ENCODE measurements at places on chromosomes 16 and 17. TPM values are rescaled to one million over a fixed set of nuclear protein-coding genes. Genes with fewer than 3 reads are reported as not detected.

TMEM98 gene
- 216 TPM for polyA plus RNA-seq

DNA sequence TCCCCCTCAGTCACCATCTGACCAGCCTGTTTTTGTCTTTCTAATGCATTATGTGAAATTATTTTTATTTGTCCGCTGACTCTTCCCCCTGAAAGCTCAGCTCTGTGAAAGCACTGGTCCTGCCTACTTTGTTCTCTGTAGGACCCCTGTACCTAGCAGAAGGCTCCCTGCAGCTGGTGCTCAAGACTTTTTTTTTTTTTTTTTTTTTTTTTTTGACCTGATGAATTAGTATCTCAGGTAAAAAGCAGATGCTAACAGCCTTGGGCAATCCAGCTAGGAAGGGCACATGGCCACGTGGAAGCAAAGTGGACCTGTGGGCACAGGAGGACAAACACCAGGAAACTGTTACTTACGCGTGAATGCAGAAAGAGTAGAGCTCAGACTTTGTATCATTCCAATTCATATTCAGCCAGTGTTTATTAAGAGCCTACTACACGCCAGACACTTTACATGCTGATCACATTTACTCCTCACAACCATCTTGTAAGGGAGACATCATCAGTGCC is 629 bp upstream of the UNC119 start:
- no peak for DNase-seq

GRCh38 chr17:44209786-44210341 is 9.6 kb downstream of the UBTF start:
- no peak for DNase-seq

DNA sequence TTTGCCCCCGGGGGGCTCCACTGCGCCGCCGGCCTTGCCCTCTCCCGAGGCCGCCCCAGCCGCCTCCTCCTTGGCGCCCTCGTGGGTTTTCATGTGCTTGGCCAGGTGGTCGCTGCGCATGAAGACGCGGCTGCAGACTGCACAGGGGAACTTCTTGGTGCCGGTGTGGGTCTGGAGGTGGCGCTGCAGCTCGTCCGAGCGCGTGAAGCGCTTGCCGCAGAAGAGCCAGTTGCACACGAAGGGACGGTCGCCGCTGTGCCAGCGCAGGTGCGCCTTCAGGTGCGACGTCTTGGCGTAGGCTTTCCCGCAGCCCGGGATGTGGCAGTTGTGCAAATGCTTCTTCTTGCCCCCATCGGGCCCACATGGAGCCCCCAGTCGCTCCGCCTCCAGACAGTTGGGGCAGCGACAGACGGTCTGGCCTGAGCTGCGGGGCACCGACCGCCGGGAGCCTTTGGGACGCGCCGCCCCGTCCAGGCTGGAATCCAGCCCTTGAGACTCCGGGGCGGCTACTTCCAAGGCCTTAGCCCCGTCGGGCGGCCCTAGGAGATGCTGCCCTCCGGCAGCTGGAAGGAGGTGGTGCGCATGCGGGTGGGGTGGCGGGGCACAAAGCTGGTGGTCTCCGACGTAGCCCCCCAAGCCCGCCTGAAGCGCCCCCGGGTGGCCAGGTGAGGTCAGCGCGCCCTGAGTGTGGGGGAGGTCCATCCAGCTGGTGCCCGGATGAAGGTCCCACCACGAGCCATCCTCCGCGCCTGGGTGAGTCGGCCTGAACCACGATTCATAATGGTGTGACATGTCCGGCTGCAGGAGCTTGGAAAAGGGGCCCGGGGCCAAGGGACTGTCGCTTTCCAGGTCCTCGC is 3.4 kb downstream of the SP6 start:
- no peak for DNase-seq

SSTR5 gene
- polyA plus RNA-seq, result 0.27 TPM

DNA sequence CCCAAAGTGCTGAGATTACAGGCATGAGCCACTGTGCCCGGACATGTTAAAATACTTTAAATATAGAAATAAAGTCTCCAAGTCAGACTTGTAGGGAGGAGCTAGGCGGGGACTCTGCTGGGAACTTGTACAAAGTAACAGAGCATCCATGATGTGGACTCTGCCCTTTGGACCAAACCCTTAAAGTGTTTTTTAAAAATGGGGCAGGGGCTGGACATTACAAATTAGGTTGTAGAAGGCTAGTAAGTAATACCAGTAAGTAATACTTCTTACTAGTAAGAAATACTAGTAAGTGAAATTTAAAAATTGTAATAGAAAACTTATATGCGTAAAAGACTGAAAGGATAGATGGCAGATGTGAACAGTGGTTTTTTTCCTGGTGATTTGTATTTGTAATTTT is 9.7 kb upstream of the SPATA32 start:
- DNase-seq, result no peak

DNA sequence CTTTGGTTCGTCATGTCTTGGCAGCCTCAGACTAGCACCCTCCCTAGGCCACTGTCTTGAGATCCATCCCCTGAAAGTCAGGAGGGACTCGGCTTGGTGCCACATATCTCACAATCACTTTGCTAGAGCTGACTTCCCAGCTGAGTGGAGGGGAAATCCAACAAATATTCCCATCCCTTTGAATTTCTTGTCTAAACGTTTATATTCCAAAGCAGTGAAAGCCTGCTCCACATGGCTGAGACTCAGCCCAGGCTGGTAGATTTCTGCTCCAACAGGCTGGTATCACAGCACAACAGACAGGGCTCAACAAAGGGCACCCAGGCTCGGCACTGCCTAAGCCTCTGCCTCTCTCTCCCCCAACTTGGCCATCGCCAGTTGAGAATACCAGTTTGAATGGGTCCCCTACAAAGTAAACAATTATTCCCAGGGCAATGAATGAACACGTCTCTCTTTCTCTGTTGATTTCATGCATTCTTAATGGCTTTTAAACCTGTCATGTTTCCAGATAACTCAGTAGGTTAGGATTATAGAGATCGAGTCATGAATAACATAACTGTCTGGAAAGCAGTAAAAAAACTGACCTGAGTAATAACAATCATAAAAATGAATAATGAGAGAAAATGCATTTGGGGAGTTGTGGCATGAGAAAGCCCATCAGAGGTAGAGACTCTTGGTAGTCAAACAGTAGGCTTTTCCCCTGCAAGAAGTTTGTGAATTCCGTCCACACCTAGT is 1.0 kb downstream of the KRT13 start:
- DNase-seq, result no peak

MT1G gene
- 56.6 TPM for polyA plus RNA-seq

GRCh38 chr16:29852654-29853053 is 10.4 kb downstream of the CDIPT start:
- peak; percentile 20 for DNase-seq

STARD3 gene
- 52.3 TPM for polyA plus RNA-seq

- DNase-seq, result no peak
Measured at GRCh38 chr17:81022344-81022676, 12.6 kb upstream of the BAIAP2 start.

- DNase-seq, result no peak
Measured at GRCh38 chr16:54579106-54579728, 292.6 kb upstream of the IRX3 start.

CCDC200 gene
- 44.1 TPM for polyA plus RNA-seq

DNA sequence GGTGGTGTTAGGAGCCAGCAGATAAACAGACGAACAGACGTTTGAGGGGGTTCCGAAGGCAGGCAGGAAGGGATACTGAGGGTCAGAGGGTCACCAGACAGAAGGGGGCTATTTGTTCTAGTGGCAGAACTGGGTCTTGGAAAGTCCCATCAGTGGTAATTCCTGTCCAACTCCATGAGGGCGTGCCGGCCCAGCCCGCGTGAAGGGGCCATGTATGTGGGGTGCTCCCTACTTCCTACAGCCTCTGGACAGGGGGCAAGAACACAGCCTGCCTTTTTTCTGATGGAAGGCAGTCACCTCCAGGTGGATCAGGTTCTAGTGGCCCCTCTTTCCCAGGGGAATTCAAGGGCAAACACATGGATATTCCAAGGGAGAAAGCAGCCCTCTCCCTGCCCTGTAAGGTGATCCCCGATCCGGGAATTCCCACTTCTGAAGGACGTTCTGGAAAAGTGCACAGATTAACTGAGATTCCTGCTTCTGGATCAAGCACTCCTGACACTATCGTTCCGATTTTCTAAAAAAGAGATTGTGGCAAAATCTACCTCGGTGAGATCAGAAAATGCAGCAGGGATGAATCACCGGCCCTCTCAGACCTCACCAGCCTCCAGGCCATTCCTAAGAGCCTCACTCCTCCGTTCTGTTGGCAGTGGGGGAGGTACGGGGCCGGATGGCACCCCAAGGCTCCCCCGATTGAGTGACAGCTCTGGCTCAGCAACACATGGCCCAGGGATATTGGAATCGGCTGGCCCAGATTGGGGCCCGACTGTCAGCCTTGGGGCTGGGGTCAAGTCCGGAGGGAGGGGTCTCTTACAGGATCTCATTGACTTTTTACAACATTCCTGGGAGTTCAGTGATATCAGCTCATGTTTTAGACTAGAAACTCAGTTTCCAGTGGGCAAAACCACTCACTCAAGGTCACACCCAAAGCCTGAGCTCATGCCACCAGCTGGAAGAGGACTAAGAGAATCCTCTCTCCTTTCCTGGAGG is 12.4 kb downstream of the STX1B start:
- no peak for DNase-seq

TMC6 gene
- polyA plus RNA-seq, result 24.8 TPM

- DNase-seq, result no peak
Measured at GRCh38 chr16:78520470-78520869, 421.0 kb downstream of the WWOX start.

DNA sequence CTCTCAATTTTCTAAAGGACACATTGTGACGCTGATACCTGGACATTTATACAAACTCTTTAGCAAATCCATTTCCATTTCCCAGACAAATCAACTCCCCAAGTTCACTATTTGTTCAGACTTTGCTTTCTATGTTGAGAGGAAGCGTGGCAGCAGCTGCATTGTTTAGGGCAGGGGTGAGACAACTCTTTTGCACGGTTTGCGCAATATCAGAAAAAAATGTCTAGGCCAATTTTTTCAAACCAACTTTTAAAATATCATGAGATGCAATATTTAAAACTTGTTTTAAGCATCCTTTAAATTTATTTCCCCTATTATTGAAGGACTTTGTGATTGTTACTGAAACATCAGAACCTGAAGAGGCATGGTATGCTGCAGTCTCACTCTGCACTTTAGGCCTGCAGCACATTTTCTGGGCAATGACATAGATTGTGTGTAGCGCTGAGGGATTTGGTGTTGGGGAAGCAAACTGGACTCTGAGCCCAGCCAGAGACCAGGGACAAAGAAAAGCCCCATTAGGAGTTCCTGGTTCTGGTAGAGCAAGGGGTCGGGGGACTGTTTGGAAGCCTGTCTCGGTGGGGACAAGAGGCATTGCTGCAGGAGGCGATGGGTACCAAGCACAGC is 6.4 kb upstream of the CCDC182 start:
- no peak for DNase-seq

TMED6 gene
- polyA plus RNA-seq, result 2.6 TPM

- no peak for DNase-seq
Measured at GRCh38 chr16:57479976-57480753, 6.1 kb downstream of the DOK4 start.

- no peak for DNase-seq
Measured at GRCh38 chr17:59607817-59608403, 11.8 kb upstream of the CLTC start.

DNA sequence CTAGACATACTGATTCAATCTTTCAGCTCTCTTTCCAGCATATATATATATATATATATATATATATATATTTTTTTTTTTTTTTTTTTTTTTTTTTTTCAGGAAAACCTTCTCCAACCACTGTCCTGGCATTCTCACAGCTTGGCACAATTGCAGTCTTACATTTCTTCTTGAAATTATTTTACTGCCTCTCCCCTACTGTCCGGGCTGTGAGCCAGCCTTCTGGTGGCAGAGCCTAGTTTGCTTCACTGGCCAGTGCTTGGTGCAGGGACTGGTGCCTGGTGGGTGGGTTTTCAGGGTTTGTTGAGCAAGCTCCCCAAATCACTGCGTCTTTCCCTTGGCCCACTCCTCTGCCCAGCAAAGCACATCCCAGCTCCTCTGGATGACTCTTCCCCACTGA is 28.5 kb downstream of the PRSS54 start:
- no peak for DNase-seq

DNA sequence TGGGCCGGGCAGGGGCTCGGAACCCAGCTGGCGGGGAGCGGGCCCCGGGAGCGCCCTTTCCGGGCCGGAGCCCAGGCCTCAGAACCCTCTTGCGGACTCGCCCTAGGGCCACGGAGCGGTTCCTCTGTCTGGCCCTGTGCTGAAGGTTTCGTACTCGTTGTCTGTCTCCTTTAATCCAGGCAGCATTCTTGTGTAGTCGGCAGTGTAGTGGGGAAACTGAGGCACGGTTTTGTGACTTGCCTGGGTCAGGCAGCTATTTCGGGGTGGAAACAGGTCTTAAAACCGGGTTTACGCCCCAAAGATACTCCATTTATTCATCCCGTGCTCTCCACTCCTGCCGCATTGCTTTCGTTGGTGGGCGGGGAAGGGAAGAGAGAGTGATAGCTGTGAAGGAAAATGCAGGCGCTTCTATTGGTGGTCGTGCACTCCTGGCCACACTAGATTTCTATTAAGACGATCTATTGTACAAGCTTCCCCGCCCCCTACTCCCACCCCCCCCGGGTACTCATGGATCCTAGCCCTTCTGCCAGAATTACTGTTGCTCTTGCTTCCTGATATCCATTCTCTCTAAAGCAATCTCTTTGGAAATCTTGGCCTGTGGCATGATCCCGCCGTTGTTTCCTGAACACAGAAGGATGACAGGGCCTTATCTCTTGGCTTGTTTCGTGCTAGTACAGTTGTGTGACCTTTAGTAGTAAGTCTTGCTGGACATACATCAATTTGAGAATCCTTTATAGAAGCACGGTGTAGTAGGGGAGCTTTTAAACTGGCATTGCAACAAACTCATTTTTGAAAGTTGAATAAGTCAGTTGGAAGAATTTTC is 751 bp downstream of the DCAF7 start:
- no peak for DNase-seq

- DNase-seq, result no peak
Measured at GRCh38 chr17:75542728-75543336, 17.3 kb downstream of the LLGL2 start.

- no peak for DNase-seq
Measured at GRCh38 chr16:81495321-81496234, 51.0 kb downstream of the CMIP start.

DNA sequence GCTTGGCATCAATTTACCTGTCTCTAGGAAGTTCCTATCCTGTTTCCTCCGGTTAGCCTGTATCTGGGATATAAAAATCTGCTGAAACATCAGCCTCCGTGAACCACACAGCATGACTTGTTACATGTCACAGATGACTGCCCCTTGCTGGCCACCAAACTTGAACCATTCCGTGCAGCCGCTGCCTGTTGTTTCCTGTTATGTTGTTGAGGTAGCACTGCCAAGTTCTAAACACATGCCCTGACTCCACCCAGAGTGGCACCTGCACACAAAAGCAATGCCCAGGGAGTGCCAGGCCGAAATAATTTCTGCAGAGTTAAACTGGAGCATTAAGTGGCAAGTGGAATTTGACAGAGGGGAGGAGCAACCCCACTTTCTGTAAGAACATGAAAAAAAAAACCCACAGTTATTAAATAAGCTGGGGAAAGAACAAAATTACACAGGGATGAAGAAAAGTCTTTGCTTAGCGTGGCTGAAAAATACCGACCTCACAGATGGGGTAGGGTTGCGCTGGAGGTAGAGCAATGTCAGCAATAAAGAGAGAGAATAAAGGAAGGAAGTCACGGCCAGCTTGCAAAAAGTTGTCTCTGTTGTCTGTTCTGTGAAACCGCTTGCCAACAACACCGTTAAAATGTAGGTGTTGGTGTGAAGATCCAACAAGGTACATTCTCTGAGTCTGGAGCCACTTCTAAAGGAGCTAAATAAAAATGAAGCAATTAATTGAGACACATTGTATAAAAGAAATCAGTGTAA is 174.6 kb upstream of the CDH13 start:
- DNase-seq, result peak; percentile 36

All from left kidney (tissue), 8 donors.